Posterior cingulate gyrus (tissue), 11 donors: ENCODE measurements at places on chromosomes 16 and 17.

DNA sequence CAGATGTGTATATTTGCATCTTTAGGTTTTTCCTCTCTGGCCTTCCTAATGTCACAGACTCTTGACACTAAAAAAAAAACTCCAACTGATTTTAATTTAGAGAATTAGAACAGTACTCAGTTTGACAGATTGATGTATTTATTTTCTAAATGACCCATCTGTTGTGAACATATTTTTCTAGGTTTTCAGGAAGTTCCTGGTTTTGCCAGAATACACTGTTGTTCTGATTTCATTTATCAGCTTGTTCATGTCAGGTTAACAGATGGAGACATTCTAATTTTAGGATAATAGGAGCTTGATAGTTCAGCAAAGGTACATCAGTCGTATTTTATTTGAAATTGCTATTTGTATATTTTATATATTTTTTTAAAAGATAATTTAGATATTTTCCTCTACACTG, 133.4 kb downstream of the TANC2 start:
- no peak for DNase-seq

DNA sequence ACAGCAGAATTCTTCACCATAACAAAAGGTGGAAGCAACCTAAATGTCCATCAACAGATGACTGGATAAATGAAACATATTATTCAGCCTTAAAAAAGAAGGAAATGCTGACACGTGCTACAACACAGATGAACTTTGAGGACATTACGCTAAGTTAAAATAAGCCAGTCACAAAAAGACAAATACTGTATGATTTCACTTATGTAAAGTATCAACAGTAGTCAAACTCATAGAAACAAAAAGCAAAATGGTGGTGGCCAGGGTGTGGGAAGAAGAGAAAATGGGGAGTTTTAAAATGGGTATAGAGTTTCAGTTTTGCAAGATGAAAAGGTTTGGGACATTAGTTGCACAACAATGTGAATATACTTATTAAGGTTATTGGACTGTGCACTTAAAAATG, 49.8 kb upstream of the MTMR4 start:
- DNase-seq: no peak

GRCh38 chr17:879546-880442, 97.6 kb downstream of the MRM3 start:
- DNase-seq: no peak

DNA sequence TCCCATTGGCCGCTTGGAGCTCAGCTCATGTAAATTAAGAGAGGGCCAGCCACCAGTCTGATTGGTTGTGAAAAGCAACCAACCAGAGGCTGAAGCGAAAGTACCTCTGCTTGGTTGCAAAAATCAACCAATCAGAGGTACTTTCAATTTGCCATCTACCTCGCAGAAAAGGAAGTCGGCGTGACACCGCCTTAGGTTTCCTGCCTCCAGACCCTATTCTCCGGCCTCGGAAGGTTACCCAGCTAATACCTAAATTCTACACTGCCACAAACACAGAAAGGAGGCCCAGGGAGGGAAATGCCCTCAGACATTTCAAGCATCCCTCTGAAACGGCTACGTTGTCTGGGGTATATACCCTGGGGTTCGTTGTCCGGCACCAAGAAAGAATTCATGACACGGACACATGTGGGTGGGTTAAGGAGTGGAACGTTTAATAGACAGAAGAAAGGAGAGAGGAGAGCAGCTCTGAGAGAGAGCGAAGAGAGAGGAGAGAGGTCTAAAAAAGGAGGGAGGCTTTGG, 481.3 kb downstream of the TMEM114 start:
- DNase-seq: no peak

DNA sequence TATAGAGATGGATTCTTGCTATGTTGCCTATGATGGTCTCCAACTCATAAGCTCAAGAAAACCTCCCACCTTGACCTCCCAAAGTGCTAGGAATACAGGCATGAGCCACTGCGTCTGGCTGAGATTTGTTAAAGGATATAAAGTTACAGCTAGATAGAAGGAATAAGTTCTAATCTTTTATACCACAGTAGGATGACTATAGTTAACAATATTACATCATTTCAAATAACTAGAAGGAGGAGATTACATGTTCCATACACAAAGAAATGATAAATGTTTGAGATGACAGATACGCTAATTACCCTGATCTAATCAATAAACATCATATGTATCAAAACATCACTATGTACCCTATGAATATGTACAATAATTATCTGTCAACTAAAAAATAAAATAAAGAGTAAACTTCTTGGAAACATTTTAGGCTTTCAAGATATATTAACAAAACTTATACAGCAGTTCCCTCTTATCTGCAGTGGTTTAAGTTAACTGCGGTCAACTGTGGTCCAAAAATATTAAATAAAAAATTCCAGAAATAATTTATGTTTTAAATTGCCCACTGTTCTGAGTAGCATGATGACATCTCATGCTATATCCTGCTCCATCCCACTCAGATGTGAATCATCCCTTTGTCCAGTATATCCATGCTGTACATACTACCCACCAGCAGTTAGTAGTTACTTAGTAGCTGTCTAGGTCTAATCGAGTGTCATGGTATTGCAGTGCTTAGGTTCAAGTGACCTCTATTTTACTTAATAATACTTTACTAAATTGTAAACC, 129.2 kb upstream of the NACA2 start:
- DNase-seq: no peak

- DNase-seq: no peak
These were observed 38.3 kb upstream of the AKTIP start for GRCh38 chr16:53541326-53541725.

GRCh38 chr17:28471531-28472342, 1.7 kb upstream of the SLC13A2 start:
- DNase-seq: no peak
